ENCODE measurements at places on chromosomes 1 and 21. TPM values are rescaled to one million over a fixed set of nuclear protein-coding genes. Genes with fewer than 3 reads are reported as not detected.

DNA sequence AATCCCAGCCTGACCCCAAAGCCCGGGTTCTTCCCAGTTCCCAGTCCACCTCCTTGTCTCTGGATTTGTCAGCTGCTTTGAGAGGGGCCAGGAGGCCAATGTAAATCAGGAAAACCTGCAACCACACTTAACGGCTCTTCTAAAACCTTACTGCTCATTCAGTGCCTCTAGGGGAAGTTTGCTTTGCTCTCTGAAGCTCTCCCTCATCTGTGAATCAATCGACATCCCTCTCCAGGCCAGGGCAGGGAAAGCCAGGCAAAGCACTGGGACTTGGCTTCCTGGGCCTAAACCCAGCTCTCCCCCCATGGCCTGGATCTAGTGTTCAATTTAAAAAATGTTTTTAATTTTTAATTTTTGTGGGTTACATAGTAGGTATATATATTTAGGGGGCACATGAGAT is 9.3 kb downstream of the NKAIN1 start:
- no peak overlapping the region for H3K27ac ChIP-seq
- H3K4me3 ChIP-seq, result no peak overlapping the region
- H3K27me3 ChIP-seq, result no peaks in the 10 kb centered on the region
- H3K4me1 ChIP-seq, result no peaks in the 10 kb centered on the region
- no peaks in the 10 kb centered on the region for H3K36me3 ChIP-seq
- no peak for DNase-seq

FBLIM1 gene
- polyA plus RNA-seq, result not detected

CTSE gene
- not detected for polyA plus RNA-seq

FNDC5 gene
- not detected for polyA plus RNA-seq

DNA sequence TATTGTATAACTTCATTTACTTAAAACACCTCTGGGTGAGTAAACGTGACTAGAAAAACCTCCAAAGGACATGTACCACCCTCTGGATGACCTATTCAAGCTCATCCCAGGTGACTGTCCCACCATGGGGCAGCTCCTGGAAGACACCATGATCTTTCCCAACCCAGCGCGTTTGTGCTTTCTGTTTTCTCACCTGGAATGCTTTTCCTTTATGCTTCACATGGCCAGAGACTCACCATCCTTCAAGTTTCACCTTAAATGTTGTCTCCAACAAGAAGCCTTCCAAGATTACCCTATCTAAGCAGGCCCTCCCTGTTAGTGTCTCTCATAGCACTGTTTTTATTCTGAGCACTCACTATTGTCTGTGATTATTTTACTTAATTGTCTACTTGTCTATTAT is 11.1 kb downstream of the CYP4B1 start:
- H3K27me3 ChIP-seq, result no peaks in the 10 kb centered on the region
- H3K4me3 ChIP-seq, result no peak overlapping the region
- H3K36me3 ChIP-seq, result no peaks in the 10 kb centered on the region
- no peak for DNase-seq
- no peak overlapping the region for H3K27ac ChIP-seq
- H3K4me1 ChIP-seq, result no peaks in the 10 kb centered on the region

GRCh38 chr1:79695138-79695537 is 688.6 kb upstream of the ADGRL4 start:
- no peaks in the 10 kb centered on the region for H3K36me3 ChIP-seq
- no peaks in the 10 kb centered on the region for H3K4me1 ChIP-seq
- H3K27me3 ChIP-seq, result no peaks in the 10 kb centered on the region
- no peak overlapping the region for H3K27ac ChIP-seq
- no peak overlapping the region for H3K4me3 ChIP-seq
